ENCODE measurements at places on chromosomes 6 and 20.

DNA sequence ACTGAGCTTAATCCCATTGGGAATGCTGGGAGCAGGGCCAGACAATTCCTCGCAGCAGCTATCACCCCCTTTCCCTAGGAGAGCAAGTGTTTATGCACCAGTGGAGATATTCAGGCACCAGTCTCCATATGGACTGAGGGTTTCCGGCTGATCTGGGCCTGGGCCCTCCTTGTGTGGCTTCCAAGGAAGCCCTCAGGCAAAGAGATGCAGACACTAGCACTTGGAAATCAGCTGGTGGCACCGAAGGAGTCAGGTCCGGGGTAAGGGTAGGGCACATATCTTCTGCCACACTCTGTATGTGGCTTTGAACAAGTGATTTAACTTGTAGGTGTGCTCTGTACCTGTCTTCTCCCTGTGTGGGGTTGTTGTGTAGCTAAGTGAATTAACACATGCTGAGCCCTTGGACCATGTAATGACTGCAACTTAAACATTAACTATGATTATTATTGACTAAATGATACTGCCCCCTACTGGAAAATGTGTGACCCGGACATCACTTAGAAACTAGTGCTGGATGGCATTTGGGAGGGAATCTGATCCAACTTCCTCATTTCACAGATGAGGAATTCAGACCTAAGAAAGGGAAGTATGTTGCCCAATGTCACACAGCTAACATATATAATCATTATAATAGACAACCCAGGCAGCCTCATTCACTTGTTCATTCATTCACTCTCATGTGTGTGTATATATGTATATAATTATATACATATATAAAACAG lies 19.3 kb upstream of the WFDC2 start:
- DNase-seq, result no peak

- DNase-seq, result no peak
Measured at GRCh38 chr6:45500924-45501816, 123.4 kb upstream of the SUPT3H start.

DNA sequence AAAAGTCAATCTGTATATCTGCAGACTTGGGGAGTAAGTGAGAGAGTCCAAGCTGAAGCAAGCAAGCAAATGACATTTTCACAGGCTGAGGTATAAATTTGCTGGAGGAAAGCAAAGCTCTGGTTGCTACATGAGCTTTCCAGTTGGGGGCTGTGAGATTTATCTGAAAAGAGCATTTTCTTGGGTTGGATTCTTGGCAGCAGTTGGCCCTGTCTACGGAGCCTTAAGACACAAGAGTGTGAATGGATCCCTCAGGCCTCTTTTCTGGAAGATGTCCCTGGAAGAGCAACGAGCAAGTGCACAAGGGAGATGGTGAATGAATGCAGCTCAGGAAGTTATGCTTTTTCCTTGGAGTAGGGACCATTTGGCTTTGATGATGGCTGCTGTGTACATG lies 30.8 kb downstream of the ISM1 start:
- no peak for DNase-seq

DNA sequence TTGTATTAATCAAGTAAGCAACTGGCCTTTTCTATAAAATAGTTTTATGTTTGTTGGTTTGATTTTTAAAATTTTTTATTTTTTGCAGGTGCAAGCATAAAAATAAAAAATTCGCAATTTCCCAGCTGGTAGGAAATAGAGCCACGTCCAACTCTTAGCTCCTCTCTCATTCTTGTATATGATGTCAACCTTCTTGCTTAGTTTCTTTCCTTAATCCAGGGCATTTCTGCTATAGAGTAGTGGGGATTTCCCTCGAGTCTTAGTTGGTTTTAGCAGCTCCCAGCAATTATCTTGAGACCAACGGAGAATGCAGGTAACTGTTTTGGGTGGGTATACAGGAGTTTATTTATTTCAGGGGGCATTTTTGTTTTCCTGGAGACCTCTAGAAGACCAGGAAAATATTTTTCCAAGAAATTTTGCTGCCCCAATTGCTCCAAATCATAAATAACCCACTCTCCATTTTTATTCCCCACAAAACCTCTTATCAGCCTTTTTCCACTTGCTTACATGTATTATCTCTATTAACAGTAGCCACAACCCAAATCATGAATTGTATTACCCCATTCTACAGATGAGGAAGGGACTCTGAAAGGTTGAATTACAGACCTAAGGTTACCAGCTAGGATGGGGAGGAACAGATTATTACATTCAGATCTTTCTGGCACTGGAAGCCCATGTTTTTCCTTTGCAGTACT lies 18.4 kb downstream of the PHACTR2 start:
- no peak for DNase-seq

DNA sequence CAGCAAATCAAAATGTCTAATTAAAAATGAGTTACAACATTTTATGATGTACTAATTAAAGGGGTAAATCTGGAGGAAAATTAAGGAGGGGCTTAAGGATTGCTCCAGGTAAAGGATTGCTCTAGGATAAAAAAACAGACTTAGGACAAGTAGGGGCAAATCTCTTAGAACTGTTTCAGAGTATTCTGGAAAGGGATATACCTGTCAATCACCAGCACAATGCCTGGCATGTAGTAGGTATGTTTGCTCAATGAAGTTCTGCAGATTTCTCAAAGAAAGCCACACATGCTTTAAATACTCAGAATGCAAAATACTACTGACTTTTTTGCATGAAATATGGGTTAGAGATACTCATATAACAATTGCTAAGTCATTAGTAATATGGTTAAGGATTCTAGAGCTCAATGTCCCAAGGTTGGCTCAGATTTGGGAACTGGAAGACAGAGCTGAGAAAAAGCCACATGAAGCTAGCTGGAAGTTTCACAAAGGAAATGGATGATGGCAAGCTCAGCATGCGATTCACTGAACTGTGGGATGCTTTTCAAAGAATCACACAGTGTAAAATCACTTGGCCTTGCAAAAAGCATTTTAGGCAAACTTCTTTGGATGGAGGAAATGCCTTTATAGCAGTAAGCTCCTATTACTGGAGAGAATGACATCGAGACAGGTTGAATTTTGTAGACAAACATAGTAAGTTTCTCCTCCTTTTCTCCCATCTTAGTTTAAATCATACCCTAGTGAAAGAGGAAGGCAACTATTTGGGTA lies 72.8 kb downstream of the MAP3K5 start:
- no peak for DNase-seq

DNA sequence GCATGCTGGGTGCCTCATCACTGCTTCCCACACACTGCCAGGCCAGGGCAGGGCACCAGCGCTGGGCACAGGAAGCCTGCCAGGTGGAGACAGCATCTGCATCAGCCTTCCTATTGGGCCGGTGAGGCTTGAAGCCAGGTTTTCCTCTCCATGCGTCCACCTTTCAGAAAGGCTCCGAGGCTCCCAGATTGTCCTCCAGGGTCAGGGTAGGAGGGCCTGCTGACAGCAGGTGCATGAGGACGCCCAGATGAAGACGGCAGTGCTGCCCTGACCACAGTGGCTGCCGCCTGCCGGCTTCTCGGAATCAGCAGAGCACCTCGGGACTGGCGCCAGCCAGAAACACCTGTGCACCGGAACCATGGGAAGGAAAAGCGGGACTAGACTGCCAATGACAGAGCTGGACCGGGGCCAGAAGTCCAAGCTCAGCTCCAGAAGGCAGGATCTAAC lies 170.5 kb upstream of the CST7 start:
- DNase-seq, result no peak

DNA sequence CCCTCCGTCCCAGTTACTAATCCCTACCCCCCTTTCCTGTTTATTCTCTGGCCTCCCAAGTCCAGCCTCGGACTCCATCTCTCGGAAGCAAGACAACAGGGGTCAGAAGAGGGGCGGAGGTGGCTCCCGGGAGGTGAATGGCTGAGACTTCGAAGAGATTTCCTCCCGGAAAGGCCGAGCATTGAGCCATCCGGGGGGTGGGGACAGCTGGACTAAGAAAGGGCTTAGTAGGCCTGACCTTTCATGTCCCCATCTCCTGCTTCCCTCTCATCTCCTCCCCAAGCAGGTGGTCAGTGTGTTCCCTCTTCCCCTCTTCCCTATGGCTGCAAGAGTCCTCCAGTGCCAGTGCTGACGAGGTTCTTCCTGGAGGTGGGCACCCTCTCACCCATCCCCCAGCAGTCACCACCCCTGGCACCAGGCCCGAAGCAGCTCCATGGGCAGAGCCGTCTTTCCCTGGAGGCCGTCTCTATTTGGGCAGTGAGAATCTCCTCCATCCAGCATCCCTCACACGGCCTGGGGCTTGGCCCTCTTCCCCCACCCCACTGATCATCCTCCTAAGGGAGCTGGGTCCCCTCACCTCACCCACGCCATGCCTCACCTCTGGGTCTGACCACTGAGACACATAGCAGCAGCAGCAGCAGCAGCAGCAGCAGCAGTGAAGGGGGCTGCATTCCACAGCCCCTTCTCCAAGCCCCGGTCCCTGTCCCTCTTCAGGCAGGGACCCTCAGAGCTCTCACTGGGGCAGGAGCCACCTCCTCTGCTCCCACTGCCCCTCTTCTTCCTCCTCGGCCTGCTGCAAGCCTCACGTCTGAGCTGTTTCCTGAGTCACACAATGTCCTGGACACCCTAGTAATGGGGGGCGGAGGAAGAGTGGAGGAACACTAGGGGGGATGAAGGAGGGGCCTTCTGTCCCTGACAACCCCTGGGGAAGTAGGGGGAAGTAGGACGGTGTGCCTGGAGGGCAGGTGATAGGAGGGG lies at the start of gene NOTCH4:
Gene NOTCH4 (minus strand): TSS at position 810 of the 978 bp plus-strand sequence. CDS start 139 bp downstream, at position 671.
- no peak for DNase-seq

- DNase-seq, result no peak
Measured at GRCh38 chr6:16721977-16722376, 39.3 kb downstream of the ATXN1 start.
